ENCODE measurements at places on chromosomes 4 and X.
A peak's percentile ranks its signal among the peaks of the same experiment; 100 is the strongest.

GRCh38 chr4:89298788-89299152 is 8.8 kb downstream of the GPRIN3 start:
- DNase-seq, result no peak

DNA sequence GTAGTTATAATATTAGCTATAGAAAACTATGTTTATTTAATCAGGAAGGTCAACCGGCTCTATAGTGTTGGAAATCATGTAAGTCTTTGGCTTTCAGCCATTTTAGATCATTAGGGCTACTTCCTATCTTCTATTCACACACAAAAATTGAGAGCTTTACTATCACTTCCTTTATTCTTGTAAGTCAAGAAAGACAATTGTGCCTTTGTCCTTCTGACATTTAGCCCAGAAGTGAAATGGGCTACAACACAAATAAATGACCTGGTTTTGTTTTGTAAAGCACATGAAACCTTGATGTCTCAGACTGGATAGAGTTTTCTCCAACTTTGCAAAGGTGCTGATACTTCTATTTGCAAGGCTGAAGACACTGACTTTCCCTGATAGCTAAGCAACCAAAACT is 122.4 kb upstream of the ACSL4 start:
- DNase-seq, result no peak

DNA sequence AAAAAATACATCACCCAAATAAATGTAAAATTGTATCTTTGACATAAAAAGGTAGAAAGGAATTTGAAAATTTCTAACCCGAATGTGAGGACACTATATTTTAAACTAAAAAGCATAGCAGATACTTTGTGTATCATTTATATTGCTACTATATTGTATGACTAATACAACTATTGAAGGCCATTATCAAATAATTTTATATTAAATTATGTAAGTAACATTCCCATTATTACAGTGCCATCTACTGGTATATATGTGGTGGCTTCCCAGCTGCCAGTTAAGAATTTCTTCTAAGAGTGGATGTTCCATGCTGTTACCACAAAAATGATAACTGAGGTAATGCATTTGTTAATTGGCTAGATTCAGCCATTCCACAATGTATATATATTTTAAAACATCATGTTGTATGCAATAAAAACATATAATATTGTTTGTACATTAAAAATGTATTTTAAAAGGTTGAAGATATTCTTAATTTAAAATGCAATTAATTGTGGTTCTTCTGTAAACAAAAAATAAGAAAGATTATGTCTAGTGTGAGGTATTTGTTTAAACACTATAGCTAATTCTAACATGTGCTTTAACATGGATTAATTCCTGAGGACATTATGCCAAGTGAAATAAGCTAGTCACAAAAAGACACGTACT is 65.3 kb downstream of the EGF start:
- DNase-seq, result peak; percentile 48

DNA sequence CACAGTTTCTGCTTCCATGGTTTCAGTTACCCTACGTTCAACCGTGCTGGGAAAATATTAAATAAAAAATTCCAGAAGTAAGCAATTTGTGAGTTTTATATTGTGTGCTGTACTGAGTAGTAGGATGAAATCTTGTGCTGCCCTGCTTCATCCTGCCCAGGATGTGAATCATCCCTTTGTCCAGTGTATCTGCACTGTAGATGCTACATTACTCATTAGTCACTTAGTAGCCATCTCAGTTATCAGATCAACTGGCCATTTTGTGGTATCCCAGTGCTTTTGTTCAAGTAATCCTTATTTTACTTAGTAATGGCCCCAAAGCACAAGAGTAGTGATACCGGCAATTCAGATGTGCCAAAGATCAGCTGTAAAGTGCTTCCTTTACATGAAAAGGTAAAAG is 97.9 kb downstream of the COX18 start:
- peak; percentile 90 for DNase-seq

- no peak for DNase-seq
Measured at GRCh38 chrX:22803353-22803752, 196.4 kb upstream of the DDX53 start.

DNA sequence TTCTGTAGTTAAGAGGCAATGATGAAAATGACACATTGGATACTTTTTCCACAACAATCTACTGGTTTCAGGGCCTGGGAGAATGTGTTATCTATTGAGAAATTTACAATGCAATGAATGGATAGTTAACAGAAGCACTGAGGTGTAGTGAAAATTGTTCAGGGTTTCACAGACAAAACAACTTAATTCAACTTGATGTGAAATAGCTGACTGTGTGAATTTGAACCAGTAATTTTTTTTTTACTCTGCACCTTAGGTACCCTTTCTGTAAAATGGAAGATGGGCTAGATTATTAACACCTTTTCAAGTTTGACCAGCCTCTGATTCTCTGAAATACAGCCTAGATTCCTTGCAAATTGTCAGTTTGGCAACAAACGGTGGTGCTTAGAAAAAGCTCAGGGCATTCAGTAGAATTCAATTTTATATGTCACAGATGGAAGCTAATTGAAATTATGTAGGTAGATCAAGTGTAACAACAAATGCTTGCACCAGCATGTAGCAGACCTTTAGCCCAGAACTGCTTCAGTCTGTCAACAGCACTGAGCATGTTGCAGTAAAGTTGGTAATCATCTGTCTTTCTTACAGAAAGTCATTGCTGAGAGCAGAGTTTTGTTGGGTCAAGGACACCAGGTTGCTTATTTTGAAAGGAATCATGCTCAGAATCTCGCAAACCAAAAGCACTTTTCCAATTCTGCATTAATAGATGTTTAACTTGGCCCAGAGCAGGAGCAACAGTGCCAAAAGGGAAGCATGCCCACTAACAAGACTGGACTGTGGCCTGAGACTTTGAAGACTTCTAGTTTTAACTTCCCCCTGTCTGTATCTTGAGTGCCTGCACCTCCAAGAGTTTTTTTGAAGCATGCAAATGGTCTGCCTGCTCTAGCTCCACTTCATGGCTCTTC is 526.6 kb downstream of the PACRGL start:
- no peak for DNase-seq

DNA sequence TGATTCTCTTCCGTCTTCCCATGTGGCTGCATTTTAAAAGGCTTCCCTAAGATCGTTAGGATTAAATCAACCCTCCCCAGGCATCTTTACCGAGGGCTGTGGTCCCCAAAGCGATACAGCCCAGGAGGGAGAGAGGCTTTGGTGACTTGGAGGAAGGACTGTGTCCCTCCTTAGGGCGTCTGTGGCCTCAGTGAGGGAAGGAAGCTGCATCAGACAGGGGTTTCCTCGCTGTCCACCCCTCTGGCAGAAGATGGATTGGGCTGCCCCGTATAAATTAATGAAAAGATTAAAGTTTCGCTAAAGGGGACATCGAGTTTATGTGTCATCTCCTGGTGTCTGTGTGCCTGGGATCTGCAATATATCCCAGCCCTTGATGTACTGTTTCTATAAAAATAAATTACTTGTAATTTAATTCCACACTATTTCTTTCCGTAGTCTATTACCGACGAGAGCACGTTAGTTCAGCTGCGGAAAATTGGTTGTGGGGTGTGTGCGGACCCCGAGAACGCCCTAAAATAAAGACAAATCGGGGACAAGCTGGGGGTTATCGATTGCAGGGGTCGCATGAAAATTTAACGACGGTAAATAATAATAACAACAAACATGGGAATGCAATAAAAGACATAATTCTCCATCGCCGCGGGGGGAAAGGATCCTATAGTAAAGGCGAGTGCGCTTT is 6.5 kb downstream of the SHOX start:
- DNase-seq, result peak; percentile 35

DNA sequence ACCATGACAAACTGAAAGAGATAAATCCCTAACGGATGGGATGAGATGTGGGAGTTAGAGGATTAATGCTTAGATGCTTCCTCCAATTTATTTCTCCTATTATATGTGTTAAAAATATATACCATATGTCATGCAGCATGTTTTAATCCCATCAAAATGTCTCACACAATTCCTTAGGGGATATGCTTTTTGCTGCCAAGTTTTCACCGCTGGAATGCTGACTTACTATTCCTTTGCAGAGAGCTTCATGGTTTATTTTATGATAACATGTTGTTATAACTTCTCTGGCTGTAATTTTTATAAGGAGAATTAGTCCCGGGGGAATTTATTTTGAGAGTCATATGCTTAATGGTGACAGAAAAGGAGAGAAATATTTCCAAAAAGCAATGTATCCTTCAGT is 670.3 kb downstream of the IL1RAPL1 start:
- peak; percentile 5 for DNase-seq

DNA sequence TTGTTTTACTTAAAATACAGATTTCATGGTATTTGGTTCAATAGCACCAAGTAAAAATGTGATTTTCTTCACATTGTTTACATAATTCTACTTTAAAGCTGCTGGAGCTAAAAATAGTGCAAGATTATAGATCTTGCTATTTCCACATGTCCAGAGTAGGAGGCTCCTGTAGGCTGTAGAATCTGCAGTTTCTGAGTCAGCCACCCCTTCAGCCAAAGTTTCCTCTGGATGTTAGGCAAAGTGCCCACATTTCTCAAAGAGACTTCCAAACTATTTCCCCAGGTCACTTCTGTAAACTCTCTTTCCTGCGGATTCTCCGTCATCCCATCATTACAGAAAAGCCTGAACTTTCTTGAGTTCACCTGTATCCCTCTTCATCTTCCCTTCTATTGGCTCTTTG is 342.5 kb upstream of the FSTL5 start:
- DNase-seq, result no peak

GRCh38 chrX:41589634-41590270 is 99.0 kb upstream of the GPR34 start:
- DNase-seq, result peak; percentile 11

- peak; percentile 68 for DNase-seq
Measured at GRCh38 chr4:140944572-140944971, 188.4 kb upstream of the TBC1D9 start.

DNA sequence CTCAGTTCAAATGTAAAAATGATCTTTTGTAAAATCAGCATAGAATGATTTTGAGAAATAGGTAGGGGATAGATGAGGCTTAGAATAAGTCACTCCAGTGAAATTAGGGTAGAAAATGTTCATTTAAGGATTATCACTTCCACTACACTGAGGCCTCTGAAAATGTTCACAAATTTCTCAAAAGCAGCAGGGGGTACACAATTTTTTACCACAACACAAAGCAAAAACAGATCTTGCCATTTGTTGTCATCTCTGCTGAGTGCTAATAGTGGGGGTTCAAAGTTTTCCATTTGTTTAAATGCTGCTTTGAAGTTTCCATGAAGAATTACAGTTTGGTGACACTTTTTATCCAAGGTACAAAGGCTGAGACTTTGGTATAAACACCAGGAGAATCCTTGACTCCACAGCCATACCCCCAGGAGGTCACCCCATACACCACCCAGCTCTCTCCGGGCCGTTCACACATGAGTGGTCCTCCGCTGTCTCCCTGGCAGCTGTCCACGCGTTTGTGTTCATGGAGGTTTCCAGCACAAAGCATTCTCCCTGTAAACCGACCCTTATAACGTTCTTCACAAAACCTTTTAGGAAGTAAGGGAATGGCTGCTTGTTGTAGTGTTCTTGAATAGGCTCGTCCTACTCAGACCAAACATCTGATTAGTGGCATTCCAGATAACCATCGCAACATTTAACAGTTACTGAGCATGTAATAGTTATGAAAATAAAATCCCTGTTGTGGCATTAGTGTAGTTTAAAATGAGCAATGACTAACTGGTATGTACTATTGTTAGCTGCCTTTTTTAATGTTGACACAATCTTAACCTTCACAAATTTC is 71.0 kb downstream of the PRSS12 start:
- DNase-seq, result peak; percentile 68

- no peak for DNase-seq
Measured at GRCh38 chrX:105608745-105609144, 213.6 kb upstream of the NRK start.

DNA sequence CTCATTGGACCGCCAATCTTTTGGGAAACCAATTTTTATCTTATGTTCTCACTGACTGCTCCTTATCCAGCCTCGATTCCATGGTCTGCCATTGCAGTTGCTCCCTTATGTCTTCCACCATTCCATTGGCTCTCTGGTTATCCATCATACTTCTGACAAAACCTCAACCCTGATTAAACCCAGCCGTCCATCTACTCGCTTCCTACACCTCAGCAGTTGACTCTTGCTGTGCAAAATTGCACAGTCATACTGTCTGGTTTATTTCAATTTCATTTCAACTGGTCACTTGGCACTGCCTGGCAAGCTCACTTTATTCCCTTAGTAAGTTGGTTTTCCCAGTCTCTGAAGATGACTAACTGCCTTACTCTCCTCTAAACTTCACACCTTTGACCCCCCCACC is 26.2 kb downstream of the ARL9 start:
- DNase-seq, result no peak

DNA sequence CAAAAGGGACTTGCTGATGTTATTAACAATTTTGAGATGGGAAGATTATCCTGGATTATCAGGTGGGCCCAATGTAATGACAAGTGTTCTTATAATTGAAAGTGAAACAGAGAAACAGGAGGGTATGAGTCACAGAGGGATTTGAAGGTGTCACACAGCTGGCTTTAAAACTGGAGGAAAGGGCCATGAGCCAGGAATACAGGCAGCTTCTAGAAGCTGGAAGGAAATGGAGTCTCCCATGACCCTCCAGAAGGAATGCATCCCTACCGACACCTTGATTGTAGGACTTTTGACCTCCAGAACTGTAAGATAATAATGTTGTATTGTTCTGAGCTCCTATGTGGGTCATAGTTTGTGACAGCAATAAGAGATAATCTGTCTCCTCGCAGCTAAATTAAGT is 98.0 kb upstream of the STIM2 start:
- DNase-seq, result no peak

- DNase-seq, result peak; percentile 45
Measured at GRCh38 chrX:151973851-151974335, 583 bp downstream of the GABRE start.

DNA sequence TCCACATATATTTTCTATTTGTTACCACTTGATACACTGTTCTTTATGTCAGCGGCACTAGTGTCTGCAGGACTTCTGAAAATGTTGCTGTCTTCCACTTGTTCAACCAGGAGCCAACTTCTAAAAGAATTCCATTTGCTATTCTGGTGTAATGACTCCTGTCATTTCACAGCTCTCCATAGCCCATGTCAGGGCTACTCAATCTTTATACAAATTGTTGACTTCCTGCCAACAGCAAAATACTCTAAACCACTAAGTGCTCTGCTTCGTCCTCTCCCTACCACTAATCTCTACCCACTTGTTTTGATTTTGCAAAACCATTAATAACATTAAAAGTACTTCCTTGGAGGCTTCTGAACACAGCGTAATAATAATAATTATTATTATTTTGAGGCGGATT is 7.2 kb downstream of the CTSO start:
- no peak for DNase-seq

DNA sequence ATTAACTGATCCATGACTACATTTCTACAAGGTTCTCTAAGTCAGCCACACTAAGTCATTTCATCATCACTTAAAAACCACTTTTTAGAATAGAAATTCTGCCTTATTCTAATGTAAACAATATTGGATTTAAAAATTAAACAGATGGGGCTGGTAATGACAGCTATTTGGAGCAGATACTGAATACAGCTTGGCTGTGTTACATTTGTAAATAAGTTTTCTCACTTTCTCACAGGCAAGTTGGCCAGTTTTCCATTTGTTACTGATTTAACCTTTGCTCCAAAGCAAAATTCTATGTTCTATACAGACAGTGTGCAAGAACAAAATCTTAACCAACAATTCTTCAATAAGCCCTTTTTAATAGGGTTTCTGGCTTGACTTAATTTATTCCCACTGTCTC is 370.7 kb downstream of the GRIA2 start:
- no peak for DNase-seq
